Lung microvascular endothelial cell (primary cell): ENCODE measurements at places on chromosomes 7 and 10.

DNA sequence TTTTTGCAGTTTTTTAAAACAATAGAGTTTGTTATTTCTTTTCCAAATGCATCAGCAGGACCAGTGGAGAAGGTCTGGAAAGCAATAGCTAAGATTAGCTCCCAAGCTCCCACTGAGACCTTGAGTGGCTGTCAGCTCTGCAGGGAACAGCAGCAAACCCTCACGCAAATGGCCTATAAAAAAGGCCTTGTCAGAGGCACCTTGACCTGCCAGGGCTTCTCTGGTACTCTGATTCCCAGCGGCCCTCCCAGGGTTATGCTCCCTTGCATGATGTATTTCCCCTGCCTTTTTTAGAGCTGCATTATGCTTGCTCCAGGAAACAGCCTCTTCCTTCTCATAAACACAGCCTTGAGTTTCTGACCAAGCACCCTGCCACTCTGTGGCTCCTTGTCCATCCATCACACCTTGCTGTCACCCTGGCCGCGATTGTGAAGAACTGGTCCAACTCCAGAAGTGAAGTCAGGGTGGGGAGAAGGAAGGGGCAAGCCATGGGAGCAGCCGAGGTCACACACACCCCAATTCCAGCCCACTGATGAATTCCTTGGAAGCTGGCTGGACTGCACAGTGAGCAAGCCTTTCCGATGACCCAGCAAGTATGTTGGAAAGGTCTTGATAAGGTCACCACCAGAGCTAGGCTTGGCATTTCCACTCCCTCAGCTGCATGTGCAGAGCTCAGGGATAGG lies 35.3 kb upstream of the NKX2-3 start:
- no peak for DNase-seq

GRCh38 chr10:100836891-100837290 lies 75.9 kb upstream of the SLF2 start:
- DNase-seq, result no peak

GRCh38 chr10:59839576-59839975 lies 66.8 kb downstream of the CCDC6 start:
- no peak for DNase-seq

DNA sequence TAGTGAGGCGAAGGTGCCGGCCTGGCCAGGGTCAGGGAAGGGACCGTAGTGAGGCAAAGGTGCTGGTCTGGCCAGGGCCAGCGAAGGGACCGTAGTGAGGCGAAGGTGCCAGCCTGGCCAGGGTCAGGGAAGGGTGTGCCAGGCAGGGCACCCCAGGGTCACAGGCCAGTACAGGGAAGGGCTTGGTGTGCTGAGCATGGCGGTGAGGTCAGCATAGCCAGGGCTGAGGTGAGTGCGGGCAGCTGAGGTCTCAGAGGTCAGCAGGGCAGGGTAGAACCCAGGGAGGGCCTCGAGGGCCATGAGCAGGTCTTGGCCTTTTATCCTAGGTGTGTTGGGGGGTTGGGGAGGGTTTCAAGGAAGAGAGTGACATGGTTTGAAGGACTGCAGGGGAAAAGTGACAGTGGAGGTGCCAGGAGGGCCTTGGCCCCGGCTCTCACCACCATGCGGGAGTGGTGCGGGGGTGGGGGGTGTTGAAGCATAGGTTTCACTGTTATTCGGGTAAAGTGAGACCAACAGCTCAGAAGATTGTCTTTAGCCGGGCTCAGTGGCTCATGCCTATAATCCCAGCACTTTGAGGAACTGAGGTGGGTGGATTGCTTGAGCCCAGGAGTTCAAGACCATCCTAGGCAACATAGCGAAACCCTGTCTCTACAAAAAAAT lies 93.3 kb downstream of the CHST15 start:
- DNase-seq, result no peak

DNA sequence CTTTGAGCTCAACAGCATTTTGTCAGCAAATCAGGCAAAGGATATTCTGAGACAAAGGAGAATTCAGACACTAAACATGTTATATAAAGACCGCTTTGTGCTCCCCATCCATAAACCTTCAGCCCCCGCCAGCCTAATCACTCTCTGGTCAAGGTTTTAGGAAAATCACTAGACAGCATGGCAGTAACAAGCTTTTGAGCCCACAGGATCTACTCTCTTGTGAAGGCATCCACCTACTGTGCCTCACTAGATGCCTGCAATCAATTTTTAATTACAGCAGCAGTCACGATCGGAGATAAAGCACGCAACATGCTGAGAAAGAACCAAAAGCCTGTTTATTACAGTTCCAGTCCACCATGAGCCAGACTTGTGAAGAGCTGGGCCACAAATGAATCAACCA lies 19.1 kb downstream of the PDE1C start:
- DNase-seq, result no peak
